ENCODE measurements at places on chromosomes 5 and 9.

DNA sequence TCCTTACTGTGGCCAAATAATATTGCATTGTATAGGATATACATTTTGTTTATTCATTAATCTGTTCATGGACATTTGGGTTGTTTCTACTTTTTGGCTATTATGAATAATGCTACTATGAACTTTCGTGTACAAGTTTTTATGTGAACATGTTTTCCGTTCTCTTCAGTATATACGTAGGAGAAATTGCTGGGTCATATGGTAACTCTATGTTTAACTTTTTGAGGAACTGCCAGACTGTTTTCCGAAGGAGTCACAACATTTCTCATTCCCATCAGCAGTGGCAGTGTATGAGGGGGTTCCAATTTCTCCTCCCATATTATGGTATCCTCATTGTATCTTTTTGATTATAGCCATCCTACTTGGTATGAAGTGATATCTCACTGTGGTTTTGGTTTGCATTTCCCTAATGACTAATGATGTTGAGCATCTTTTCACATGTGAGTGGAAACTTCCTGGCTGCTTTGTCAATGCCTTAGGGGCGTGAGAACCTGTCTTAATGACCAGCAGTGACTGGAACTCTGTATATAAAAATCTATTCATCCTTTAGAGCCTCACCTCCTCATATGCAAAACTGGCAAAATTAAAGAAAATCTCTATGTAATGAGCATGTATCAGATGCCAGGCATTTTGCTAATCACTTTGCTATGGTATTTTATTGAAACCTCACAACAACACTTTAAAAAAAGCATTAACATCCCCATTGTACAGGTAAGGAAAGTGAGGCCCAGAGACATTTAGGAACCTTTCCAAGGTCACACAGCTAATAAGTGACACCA, 47.8 kb upstream of the TGFBR1 start:
- DNase-seq: peak; percentile 65

DNA sequence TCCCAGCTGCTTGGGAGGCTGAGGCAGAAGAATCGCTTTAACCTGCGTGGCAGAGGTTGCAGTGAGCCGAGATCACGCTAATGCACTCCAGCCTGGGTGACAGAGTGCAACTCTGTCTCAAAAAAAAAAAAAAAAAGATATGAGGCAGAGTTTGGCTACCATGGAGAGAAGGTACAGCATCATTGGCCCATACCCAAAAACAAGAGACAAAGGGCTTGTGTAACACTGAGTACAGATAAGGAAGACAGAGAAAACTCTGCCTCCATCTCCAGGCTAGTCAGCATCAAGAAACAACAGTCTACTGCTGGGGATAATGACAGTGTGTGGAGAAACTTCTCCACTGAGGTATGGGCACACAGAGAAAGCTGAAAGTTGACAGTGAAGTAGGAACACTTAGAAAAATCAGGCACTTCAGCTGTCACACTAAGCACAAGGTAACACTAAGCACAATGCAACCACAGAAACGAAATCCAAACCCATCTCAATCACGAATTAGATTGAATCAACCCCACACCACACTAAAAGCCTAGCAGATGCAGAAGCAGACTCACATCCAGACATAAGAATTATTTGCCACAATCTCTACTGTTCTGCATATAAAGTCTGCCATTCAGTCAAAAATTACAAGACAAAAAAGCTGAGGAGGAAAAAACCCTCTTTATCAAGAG, 10.5 kb downstream of the PJA2 start:
- peak; percentile 11 for DNase-seq

GRCh38 chr9:105299190-105299854, 54.9 kb downstream of the SLC44A1 start:
- DNase-seq: peak; percentile 84

- DNase-seq: no peak
Observed at GRCh38 chr9:34638138-34638445, 505 bp upstream of the SIGMAR1 start.

DNA sequence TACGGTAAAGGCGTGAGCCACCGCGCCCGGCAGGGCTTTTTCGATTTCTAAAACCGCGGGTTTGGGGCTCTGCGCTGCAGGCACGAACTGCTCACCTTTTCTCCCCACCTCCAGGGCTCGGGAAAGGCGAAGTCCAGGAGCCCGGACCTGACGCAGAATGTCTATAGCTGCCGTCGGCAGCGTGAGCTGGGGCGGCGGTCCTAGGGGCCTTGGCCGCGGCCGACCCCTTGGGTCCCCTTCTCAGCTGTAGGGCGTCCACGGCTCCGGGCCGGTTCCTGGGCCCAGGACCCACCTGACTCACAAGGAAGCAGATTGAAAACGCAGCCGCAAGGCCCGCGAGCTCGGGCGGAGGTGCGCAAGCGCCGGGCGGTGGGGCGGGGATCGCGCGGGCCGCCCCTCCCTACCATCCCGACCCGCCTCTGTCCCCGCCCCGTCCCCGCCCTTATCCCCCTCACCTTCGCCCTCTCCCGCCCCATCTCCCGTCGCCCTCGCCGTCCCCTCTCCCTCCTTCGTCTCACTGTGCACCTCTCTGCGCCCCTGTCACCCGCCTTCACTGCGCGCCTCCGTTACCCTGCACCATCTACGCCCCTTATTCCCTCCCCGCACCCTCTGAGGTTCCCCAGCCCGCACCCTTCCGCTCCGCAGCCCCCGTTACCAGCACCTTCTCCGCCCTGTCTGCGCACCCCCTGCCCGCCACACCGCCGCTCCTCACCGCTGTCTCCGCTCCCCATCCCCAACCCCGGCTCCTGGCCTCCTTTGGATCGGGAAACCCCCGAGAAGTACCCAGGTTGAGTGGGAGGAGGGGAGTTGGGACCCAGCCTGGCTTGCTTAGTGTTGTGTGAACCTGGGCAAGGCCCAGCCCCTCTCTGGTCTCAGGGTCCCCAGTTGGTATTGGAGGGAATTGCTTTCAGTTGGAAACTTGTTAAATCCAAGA, at the start of gene HDHD3:
Gene HDHD3 (minus strand): TSS at position 353 of the 934 bp plus-strand sequence. CDS start 2,632 bp downstream, outside the sequence.
- DNase-seq: peak; percentile 90

DNA sequence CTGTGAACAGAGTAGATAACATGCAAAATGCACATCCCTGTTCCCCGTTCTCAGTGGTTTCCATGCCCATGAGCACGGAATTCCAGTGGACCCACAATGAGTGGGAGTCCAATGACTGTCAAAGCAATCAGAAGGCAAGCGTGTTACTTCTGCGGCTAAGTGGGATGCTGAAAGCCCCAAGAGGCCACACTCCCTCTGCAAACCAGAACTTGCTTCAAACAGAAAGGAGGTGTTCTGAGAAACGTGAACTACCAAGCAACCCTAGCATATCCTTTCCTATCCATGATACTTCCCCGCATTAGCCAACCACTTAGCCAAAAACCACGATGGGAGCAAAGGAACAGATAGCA, 21.7 kb upstream of the MVB12B start:
- DNase-seq: no peak

- DNase-seq: no peak
Observed at GRCh38 chr9:137402746-137403145, 20.2 kb downstream of the EXD3 start.

DNA sequence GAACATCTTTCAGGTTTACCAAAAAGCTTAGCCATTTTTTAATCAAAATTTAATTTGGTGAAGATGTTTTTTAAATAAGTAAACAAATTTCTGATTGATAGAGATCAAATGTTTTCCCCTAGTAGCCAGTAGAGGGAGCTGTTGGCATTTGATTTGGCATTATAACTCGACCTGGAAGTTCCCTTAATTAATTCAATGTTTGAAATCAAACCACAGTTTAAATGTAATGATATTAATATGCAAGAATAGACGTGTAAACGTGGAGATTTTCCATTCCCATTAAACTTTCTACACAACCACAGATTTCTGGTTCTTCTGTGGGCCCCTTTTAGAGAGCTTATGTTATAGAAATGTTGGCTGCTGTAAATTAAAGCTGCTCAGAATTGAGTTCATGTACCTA, 148.1 kb upstream of the MPDZ start:
- DNase-seq: peak; percentile 35

DNA sequence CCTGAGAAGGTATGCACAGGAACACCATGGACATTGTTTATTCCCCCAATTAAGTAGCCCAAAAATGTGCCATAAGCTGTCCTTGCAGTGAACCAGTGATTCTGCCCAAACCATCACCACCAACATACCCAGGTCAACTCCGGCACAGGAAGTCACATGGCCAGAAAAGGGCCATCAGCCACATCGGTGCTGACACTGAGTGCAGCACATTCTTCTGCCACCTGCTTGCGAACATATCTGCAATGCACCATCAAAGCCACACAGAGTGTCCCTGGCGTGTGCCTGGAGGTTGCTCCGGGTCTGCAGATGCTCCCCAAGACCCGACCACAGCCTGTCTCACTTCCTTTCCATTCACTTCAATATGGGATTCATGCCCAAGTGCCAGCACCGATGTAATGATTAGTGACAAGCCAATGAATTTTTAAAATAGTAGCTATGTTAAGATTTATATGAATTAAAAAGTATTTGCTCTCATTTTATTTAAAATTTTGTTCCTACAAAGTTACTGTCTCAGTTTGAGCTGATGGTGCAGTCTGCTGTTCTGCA, 37.6 kb downstream of the SYK start:
- no peak for DNase-seq

DNA sequence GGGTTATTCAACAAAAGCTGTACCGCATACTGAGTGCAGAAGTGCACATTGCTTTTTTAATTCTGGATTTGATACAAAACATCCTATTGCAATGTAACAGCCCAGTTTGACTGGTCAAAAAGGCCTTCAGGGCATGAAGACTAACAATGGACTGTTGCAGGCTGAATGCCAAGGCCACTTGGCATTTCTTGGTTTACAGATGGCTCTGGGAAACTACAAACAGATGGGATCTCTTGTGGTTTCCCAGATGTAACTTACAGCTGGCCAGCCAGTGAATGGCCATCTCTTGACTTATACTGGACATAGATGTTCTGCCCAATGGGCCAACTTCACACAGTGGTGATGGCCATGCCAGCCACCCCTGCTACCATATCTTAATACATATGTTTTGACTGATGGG, 36.8 kb downstream of the UGT3A2 start:
- no peak for DNase-seq

- no peak for DNase-seq
Observed at GRCh38 chr5:37211661-37212060, 37.5 kb downstream of the CPLANE1 start.

DNA sequence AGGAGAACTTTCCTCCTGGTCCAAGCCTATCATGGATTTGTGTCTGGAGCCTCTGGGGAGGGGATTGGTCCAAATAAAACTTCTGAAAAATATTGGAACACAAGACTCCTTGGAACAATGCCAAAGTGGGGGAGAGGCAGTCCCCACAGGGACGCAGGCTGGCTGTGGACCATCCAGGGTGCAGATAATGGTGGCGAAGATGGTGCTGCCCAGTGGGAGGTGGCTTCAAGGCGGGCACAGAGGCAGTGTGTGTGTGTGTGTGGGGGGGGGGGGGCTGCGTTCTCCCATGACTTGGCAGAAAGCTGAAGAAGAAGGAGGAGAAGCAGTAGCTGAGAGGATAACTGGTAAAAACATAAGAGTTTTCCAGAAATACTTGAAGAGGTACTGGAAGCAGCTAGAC, 186.4 kb downstream of the MELK start:
- no peak for DNase-seq

- no peak for DNase-seq
Observed at GRCh38 chr5:126723643-126724042, 53.3 kb upstream of the LMNB1 start.

- no peak for DNase-seq
Observed at GRCh38 chr5:172499287-172499686, 45.0 kb upstream of the SH3PXD2B start.

DNA sequence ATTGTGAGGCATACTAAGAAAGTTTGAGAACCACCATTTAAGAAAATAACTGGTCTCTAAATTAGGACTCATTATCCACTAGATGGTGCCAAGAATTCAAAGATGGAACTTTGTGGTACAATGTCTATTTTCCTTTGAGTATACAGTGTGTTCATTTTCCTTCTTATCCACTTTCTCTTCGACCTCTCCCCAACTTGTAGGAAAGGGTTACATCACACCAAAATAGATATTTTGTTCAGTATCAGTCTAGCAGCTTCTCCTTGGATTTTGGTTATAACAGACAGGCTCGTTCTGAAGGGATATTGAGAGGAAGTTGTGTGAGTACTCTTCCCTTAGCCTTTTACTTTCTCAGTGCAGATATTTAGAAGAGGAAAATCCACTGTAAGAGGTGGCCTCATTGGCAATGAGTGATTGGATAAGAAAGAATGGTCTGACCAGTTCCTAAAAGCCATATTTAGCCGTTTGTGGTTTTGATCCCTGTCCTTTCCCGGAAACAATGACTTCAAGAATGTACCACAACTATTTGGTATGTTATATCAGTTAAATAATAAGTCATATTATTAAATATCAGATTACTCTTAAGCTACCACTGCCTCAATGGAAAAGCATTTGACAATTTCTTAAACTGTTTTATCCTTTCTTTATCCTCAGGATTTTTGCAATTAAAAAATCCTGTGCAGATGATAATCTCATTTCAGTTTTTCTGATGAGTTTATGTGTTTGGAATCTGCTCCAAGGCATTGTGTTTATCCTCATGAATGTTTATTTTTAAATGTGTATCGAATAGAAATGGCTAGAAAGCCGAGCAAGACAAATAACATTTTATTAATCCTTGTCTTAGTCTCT, 69.0 kb upstream of the GRAMD2B start:
- DNase-seq: peak; percentile 91

Data from AG08395 (cell line).